ENCODE measurements at places on chromosomes 7 and 10.

DNA sequence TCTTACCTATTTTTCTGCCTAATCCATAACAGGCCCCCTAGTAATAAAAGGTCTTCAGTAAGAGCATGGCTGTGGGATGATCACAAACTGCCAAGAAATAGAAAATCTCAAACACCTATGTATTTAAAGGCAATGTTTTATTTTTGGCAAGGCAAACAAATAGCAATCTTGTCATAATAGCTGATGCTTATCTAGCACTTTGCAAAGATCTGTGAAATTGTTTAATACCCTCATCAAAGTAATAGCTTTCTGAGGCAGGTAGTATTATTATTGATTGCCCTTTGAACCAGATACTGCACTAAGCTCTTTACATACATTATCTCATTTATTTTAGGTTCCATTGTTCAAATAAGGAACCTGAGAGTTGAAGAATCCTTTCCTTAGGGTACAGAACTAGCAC is 1.6 kb upstream of the CADPS2 start:
- no peak for DNase-seq

DNA sequence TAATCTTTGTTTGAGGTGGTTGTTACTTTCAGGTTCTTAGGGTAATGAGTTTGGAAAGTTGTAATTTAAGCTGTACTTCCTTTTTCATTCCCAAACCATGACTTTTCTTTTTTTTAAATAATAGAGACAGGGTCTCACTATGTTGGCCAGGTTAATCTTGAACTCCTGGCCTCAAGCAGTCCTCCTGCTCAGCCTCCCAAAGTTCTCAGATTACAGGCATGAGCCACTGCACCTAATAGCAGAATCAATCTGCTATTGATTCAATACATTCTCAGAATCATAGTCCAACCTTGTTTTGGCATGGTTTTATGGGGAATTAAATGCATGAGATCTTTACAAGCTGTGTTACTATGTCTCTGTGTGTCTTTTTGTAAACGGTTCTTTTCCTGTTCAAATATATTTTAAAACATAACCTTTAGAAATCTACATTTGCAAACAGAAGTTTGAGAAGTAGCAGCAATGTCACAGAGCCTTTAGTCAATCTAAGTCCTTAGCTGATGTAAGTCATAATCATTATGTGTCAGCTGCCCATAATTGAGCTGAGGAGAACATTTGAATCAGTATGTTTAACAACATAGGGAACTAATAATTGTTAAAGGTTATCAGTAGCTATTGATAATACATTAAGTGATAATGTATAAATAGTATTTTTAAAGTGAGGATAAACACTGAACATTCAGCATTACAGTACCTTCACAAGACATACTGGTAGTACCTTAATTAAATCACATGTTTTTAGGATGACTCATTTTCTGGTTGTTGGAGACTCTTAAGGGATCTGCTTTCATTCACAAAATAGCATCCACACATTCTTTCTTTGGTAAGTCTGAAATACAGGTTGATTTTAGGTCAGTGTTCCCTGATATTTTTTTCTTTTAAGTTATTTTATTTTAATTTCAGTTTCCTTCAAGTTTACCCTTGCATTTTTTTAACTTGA is 8.8 kb downstream of the INPP5F start:
- DNase-seq: no peak

DNA sequence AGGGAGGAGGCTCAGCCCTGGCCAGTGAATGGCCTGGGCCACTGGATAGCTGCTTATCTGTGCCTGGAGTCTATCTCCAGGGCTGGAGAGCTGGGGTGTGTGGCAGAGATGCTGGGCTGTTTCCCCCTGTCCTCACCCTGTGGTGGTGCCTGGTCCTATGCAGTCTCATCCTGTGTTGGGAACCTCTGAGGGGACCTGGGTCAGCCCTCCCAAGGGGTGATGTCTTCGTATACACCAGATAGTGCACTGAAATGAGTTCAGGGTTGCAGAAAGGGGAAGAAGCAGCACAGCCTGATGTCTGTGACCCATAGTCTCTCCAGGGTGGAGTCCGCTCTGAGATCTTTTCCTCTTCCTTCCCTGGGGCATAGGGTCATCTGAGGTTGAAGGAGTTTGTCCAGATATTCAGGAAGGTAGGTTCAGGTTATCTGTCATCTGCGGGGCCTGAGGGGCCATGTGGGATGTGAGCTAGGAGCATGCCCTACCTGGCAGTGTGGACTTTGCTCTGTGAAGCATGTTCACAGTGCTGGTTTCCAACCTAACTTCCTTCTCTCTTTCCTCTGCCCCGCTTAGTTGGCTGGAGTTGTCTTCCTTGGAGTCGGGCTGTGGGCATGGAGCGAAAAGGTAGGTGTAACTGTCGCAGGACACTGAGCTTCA is 33.4 kb upstream of the SH2D4B start:
- no peak for DNase-seq

- DNase-seq: no peak
These were observed 3.2 kb downstream of the IL6 start for GRCh38 chr7:22730066-22730710.

- DNase-seq: no peak
These were observed 96.3 kb downstream of the ALOX5 start for GRCh38 chr10:45470098-45471012.

DNA sequence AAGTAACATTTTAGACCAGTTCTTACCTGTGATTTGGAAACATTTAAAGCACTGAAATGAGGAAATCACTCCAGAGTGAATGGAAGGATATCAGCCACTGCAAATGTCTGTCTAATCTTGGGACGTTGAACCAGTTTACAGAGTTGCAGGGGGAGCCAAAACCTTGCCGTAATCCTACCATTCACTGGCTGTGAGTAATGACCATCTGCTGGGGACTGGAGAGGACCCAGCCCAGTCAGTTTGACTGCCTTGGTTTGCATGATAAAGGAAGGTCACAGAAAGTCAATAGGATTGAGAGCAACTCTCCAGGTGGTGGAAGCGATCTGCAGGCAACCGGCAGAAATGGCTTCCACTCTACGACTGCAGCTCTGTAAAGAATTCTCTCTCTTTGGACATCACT is 167.2 kb downstream of the AKR1D1 start:
- peak; percentile 57 for DNase-seq

DNA sequence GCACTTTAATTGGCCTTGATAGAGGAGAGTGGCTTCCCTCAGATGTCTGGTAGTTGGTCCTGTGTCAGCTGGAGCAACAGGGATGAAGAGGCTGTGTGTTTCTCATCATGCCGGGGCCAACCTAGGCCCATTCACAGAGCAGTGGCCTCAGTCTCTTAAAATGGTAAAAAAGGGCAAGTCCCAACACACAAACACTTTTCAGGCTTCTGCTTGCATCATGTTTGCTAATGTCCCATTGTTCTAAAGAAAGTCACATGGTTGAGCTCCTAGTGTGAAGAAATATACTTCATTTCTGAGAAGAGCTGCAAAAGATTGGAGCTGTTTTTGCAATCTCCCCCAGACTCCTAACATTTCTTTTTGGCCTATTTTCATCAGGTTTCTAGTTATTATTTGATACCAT is 40.6 kb upstream of the RBAK start:
- DNase-seq: no peak

GRCh38 chr7:151727579-151728285 is 149.2 kb downstream of the PRKAG2 start:
- no peak for DNase-seq

GRCh38 chr7:116196947-116197346 is 13.4 kb upstream of the TES start:
- no peak for DNase-seq

DNA sequence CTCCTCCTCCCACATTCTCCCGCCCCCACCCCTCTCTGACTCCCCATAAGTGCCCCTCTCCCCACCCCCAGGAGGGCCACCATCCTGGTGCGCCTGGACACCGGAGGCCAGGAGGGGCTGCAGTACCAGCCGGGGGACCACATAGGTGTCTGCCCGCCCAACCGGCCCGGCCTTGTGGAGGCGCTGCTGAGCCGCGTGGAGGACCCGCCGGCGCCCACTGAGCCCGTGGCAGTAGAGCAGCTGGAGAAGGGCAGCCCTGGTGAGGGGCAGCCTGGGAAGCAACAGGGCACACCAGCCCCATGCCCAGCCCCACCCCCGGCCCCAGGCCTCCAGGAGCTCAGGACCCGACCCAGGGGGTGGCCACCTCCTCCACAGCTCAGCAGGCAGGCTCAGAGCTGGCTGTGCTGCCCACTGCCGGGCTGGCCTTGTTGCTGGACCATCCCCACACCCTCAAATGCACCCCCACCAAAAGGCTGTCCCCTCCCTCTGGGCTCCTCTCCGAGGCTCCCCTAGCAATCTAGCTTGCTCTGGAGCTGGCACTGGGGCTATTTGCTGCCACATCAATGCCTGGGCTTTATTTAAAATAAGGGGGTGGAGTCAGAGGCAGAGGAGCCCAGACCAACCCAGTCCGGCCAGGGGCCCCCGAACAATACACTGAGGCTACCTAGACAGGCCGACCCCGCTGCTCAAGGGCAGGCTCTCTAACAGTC is 14.8 kb downstream of the ATG9B start:
- DNase-seq: no peak

GRCh38 chr10:28938745-28939144 is 261.4 kb downstream of the BAMBI start:
- DNase-seq: no peak

DNA sequence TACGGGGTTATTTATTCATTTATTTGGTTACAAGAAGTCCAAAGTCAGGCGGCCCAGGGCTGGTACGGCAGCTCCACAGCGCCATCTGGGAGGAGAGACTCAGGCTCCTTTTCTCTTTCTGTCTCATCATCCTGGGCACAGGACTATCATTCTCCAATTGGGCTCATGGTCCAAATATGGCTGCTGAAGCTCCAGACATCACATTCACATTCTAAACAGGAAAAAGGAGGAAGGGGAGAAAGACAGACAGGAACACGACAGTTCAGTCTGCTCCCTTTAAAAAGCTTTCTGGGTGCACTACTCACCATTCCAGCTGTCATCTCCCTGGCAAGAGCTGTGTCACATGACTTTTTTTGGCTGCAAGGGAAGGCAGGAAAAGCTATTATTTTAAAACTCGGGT is 74.4 kb upstream of the PDZD8 start:
- peak; percentile 59 for DNase-seq

DNA sequence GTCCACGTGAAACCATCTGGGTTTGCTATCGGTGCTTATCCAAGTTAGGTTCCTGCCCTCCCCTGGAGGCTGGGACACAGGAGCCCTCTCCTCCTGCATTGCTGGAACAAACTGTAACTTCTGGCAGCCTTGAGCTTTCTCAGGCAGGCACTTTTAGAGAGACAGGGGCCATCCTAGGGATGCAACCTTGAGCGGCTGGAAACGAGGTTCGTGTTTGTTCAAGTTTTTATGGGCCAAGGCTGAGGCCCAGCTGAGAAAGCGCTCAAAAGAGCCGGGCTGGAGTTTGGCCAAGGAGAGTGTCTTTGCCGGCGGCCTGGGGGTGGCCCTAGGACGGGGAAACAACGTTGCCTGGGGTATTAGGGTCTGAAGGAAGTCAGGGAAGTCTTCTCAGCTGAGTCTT is 5.5 kb upstream of the MMD2 start:
- DNase-seq: no peak

- DNase-seq: no peak
These were observed 197.6 kb upstream of the ZNF32 start for GRCh38 chr10:43846187-43846680.

GRCh38 chr7:6277476-6277875 is 5.1 kb upstream of the CYTH3 start:
- DNase-seq: no peak

GRCh38 chr7:135537905-135538304 is 19.8 kb upstream of the NUP205 start:
- no peak for DNase-seq

GRCh38 chr10:50876429-50876828 is 9.0 kb downstream of the A1CF start:
- no peak for DNase-seq

DNA sequence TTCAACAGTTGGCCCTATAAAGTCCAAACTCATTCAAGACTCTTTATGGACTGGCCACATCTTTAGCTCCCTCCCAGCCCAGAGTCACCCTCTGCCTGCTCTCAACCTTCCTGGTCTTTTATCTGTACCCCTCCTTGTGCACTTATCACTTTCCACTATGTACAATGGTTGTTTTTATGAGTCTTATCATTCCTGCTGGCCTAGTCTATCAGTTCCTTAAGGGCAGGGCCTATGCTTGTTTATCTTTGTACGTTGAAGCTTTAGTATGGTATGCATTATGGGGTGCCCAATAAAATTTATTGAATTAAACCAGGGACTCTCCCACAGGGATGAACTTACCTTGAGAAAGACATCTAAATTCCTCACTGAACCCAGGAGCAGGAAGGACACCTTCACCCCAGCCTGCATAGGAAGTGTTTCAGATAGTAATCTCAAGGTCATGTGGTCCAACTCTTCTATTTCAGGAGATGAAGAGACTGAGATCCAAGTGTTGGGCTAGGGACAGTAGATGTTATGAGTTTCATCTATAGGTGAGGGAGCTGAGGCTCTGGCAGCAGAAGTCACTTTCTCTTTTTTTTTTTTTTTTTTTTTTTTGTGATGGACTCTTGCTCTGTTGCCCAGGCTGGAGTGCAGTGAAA is 13.3 kb upstream of the PDCD4 start:
- no peak for DNase-seq

- DNase-seq: peak; percentile 56
These were observed at the start of gene RBP4 for GRCh38 chr10:93601146-93601773. Gene RBP4, minus strand, starts transcription at chr10:93601235. Its CDS starts 207 bp downstream, at chr10:93601028.

DNA sequence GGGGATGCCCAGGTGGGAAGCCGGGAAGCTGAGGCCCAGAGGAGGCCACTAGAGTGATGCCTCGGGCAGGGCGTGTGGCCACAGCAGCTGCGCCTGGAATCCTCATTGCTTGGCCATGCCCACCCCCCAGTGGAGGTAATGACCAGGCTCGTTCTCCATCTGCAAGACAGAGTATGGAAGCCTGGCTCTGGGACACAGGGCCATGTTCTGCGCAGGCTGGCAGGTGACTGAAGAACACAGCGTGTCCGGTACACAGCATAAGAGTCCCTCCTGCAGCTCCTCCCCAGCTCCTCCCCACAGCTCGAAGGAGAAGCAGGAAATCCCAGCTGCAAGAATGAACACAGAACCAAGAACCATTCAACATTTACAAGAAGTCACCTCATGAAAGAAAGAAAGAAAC is 64.8 kb downstream of the SMURF1 start:
- no peak for DNase-seq

- no peak for DNase-seq
These were observed 676.9 kb downstream of the GATA3 start for GRCh38 chr10:8731121-8732095.

DNA sequence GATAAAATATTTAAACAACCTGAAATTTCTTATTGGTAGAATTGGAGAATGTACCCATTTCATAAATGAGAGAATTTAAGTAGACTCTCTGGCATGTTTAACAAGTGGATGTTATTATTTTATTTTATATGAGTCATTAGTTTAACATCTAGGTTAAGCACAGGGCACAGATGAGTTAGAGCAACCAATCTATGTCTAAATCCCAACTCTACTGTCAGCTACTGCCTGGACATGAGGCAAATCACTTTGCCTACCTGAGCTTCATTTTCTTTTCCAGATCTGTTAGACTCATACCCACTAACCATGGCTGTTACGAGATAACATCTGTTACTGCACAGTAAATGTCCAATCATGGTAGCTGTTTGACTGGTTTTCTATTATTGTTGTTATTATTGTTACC is 251.1 kb downstream of the INHBA start:
- DNase-seq: no peak

- DNase-seq: no peak
These were observed 27.3 kb downstream of the SEC23IP start for GRCh38 chr10:119919826-119920225.

GRCh38 chr7:127256041-127256725 is 3.4 kb upstream of the GRM8 start:
- DNase-seq: no peak
